ENCODE measurements at places on chromosomes 3 and 15.

DNA sequence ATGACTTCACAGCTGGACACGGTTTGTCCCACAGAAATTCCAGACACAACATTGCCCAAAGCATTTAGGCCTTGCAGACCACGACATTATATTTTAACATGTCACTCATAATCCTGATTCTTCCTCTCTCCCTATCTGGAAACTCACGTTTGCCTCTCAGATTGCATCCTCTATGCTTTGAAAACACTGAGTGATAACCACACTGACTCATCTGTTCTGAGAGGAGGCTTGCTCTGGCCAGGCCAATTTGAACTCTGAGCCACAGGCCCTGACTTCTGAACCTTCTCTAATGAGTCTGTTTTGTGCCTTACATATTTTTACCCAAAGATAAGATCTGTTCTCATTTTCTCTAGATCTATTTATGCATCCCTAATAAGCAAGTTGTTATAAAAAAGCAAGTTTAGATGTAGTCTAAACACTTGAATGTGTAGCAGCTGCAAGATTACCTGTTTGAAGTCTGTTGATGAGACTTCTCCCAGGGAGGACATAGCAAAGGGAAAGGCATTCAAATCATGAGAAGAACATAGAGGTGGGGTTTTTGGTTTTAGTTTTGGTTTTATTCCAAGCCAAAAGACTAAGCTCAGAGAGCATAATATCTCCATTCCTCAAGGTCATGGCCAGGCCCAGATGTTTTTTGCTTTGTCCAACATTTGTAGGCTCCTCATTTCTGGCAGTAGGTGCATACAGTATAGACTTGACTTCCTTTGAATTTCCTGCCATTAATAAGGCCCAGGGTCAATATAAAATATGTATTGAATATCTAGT lies 234.4 kb upstream of the LRTM1 start:
- DNase-seq = peak; percentile 19

DNA sequence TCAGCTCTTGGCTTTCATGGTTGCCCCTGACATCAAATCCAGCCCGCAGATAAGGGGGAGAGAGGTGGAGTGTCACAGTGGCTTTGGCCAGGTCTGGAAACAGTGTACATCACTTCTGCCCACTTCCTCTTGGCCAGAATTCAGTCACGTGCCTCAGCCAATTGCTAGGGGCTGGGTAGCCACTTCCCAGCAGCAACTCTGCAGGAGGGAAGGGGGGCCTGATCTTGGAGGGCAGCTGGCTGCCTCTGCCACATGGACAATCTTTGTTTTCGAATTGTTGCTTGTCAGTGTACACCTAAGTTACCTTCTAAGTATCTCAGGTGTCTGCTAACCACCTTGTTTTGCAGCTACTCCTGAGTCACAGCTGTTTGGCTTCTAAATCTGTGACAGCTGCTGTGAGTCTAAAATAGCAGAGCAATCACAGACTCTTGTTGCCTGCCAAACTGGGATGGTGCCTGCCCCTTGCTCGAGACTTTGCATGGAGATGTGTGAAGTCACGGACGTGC lies 41.0 kb upstream of the LIMD1 start:
- no peak for DNase-seq

DNA sequence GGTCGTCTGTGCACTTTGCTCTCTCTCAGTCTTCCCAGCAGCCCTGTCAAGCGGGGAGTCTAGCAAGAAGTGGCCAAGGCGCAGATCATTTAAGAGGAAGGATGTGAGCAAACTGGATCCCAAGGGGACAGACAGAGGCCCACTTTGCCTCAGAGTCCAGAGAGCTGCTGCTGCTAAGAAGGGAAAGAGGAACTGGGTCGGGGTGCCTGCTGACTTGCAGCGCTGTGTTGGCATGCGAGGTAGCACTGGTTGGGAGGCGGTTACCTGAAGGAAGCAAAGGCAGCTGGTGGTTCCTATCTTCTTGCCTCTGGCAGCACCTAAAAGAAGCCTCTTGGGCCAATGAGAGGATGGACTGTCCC lies 28.1 kb downstream of the SMAD3 start:
- peak; percentile 46 for DNase-seq

GRCh38 chr3:128348075-128348474 lies 118.6 kb downstream of the DNAJB8 start:
- no peak for DNase-seq

DNA sequence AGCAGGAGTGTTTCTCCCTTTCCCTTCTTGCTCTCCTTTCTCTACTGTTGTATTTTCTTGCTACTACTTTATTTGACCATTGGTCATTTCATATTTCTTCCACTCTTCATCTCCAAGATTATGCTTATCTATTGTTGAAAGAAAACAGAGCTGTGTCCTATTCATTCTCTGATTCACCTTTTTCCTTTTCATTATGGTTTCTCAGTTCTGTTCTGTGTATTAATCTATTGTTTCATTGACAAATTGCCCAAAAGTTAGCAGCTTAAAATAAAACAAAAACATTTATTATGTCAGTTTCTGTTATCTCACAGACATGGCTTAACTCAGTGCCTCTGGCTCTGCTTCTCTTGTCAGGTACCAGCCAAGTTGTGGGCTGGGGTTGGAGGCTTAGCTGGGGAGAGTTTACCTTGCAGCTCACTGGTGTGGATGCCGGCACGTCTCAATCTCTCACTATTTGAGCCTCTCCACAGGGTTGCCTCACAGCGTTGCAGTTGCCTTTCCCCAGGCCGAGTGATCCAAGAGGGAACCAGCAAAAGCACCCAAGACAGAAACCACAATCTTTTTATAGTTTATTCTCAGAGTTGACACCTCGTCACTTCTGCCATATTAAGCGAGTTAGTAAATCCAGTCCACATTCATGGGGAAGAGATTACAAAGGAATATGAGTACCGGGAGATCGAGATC lies 36.9 kb upstream of the FILIP1L start:
- no peak for DNase-seq

GRCh38 chr3:9761919-9762318 lies 7.8 kb downstream of the CAMK1 start:
- no peak for DNase-seq

- DNase-seq = peak; percentile 21
Observed at GRCh38 chr3:56837196-56837955, 35.6 kb upstream of the ARHGEF3 start.

All from GM12878 (cell line).